ENCODE measurements at places on chromosomes 1 and 21. TPM values are rescaled to one million over a fixed set of nuclear protein-coding genes. Genes with fewer than 3 reads are reported as not detected.

DNA sequence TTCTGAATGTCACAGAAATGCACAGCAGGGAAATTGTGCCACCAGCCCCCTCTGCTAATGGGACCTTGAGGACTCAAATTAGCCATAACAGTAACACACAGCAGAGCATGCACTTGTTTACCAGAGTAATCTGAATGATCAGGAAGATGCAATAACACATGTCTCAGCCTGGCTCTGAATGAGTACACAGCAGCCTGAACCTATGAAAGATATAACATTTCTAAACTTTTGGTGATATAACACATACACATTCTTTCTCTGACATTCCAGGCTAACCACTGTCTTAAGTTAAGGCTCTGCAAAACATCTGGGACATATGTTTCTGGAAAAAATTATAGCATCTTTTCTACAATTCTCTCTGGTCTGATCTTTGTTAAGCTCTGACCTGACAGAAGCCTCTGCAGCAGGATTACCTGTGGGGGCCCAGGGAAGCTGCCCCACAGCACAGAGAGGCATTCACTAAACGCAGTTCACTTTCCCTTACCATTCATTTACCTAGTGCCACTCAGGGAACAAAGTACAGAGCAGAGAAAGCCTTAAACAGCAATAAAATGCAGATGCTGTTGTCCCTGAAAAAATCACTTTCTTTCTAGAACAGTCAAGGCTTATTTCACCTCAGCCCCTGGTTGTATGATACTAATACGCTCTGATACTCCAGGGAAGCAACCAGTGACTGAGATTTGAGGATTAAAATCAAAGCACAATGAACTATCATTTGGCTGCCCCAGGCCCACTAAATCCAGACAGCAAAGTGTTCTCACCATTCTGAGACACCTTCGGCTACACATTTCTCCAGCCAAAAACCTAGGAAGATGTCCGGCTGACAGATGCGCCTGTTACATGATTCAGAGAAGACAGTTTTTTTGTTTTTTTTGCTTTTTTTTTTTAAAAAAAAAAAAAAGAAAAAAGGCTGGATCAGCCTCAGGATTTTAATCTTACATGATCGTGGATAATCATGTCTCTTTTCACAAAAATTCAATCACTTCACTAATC lies 54.0 kb upstream of the CNN3 start:
- no peak for ATAC-seq

DNA sequence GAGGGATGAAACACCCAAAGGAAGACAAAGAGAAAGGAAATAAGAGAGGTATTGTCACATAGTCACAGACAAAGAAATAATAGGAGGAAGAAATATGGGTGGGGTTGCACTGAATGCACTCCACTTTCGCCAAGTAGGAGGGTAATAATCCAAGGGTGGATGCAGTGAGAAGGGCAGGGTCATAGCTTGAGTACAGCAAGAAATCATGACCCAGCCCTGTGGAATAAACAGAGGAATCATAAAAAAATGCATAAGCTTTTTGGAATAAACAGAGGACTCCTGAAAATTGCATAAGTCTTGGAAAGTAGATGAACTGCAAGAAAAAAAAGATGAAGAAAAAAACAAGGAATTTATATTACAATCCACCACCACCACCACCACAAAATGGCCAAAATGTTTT lies 53.1 kb upstream of the CD55 start:
- no peak for ATAC-seq

DNA sequence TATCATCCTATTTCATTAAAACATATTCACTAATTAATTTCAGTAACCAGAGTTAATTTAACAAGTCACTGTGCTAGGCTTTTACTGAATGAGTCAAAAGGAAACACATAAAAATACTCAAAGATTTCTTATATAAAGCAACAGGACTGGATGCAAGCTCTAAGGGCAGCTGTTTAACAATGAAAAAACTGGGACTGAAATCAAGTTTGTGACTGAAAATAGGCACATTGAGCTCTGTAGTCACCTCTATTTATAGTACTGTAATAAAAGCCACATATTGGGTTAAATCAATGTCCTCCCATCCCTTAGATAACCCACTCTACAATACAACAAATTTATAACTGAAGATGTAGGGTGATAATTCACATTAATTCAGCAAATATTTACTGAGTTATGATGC lies 52.4 kb downstream of the SMYD3 start:
- no peak for ATAC-seq

Gene PRKCZ
- 12.2 TPM for total RNA-seq

- ATAC-seq = no peak
Measured at GRCh38 chr21:27741736-27742135, 774.8 kb upstream of the ADAMTS5 start.

Gene B4GALT2
- 18.5 TPM for total RNA-seq

Gene NPL
- 0.90 TPM for total RNA-seq

GRCh38 chr1:171801487-171801891 lies 20.0 kb downstream of the METTL13 start:
- ATAC-seq = no peak

Gene TNN
- total RNA-seq = not detected

GRCh38 chr1:226063977-226064815 lies 1.7 kb downstream of the H3-3A start:
- no peak for ATAC-seq

Gene ERG
- not detected for total RNA-seq

DNA sequence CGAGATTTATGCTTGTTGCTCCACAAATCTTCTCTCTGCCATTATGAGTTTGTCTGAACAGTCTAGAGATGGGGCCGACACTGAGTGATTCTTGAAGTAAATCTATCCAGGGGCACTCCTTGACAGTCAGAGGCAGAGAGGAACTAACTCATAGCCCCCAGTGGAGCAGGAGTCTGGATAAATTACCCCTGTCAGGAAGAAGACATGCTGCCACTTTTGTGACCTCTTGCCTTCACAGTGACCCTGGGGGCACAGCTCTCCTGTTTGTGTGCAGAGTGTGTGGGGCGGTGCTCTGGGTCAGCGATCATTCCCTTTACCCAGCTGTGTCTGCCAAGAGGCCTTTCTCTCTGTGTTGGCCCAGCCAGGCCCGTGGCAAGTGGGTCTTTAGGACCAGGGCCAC lies 29.5 kb downstream of the PEX14 start:
- no peak for ATAC-seq

GRCh38 chr1:236705771-236706170 lies 19.5 kb downstream of the ACTN2 start:
- ATAC-seq = no peak

DNA sequence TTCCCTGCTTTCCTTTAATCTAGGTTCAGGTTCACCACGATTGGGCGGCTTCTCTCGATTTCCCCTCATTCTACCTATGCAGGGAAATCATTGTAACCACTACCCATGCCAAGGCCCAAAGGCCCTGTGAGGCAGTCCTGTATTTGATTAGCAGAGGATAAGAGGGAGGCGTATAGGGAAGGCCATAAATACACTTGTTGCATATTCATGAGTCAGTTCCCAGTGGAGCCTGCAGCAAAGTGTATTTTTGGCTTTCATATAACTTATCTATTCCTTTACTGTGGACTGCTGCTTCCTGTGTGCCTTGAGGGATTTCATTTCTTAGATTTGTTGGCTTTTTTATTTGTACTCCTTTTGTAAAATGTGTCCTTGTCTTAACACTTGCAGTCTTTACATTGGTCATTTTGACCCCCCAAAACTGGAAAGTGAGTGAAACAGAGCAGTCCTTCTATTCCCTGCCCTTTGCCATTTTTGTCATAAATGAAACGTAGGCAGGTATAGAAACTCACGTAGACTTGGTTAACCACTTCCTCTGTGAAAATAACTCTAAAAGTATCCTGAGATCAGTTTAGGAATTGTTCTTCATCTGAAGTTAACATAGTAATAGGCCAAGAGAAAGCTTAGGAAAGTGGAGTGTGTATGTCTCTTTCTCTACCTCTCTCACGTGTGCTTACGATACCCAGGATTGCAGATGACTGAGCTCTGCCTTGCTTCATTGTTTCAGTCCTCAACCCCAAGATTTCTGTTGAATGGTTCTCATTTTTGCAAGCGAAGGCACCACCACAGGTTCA lies 19.6 kb upstream of the KCNQ4 start:
- ATAC-seq = peak; percentile 88

Gene SPATA45
- not detected for total RNA-seq

DNA sequence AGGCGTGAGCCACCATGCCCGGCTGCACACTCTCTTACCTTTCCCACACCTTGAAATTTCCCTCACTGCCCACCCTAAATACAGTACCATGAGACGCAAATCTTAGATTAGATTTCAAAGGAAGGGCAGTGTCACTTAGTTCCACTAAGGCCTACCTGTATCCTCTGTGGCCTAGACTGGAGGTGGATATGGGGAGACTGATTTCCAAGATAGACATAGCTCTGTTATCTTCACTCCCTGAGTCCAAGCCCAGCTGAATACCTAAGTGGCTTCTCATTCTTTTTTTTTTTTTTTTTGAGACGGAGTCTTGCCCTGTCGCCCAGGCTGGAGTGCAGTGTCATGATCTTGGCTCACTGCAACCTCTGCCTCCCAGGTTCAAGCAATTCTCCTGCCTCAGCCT lies 89.0 kb downstream of the SLC16A1 start:
- no peak for ATAC-seq

Gene HPCA
- not detected for total RNA-seq

Gene TUT4
- total RNA-seq = 111 TPM

Gene FCGR3B
- total RNA-seq = not detected

Gene GFI1
- 38.6 TPM for total RNA-seq

DNA sequence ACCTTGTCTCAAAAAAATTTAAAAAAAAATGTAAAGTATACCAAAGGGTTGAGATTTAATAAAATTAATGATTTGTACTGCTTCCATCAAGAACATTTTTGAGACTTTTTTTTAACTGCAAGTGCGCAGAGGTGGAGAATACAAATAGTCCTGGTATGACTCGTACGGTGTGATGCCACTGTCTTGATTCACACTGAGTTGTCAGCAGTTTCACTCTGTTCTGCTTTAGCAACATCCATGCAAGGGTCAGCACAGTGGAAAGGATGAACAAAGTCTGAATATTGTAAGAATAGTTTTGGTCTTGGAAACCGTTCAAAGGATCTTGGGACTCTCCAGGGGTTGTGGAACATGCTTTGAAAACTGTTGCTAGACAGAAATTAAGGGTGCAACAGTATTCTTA lies 40.2 kb downstream of the EXO1 start:
- ATAC-seq = peak; percentile 73

DNA sequence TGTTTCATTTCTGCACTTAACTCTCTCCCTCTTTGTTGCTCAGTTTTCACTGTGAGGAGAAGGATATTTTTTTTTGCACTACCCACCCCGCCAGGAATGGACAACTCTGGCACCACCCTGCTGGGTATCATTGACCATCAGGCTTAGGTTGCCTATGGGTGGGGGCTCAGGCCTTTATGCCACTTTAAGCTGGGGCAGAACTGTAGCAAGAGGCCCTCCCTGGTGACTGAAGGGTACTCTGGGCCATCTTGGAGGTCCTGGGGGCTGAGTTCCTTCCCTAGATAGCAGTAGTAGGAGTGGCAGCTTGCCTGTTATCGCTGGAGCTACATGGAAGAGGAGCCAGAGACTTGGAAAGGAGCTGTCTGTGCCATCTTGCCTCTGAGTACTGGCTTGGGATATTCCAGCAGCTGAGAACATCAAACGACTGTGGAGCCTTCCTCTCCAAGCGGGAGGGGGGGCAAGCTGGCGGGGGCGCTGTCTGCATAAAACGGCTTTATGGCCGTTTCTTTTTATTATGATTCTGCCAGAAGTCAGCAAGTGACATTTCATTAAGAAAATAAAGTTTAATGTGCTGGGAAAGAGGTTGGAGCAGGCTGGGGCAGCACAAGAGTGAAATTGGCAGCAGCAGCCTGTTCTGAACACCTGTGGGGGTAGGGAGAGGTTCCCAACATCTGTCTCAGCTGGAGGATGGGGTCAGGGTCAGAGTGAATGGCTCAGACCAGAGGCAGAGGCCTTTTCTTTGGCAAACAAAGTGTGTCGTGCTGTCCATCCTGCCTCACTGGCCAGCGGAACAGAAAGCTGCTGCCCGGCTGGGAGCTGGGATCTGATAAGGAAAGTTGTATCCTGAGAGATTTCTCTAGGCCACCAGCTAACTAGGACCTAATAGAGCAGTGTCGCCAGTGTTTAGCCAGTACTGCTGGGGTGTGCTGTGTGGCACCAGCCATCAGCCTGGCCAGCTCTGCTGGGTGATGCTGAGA lies 32.9 kb downstream of the TMEM53 start:
- ATAC-seq = no peak

DNA sequence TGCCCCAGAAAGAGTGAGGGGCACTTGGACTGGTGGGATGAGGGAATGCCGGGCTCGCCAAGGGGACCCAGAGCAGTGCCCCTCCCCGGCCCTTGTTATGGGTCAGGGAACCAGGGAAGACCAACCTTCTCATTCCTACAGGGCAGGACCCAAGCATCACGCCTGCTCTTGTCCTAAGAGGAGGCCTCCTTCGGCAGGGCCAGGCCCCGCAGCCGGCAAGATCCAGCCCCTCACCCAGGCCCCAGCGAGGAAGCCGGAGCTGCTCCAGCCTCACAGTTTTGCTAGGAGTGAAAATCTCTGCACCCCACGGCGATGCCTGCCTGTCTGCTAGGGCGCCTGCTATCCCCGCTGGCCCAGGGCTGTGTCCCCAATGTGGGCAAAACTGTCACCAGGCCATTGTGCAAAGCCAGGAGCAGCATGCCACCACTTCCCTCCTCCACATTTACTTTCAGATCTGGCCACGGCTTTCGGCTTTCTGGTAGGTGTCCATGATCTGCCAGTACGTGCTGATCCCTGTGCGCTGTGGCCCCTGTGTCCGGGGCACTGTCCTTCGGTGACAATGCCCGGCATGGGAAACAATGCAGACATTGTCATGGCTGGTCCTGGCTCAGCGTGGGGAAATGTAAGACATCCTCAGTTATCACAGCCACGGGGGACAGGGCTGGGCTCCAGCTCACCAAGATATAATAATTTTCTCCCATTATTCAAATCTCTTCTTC lies 9.6 kb downstream of the ACTRT2 start:
- ATAC-seq = no peak

Gene C1orf52
- total RNA-seq = 19.1 TPM

DNA sequence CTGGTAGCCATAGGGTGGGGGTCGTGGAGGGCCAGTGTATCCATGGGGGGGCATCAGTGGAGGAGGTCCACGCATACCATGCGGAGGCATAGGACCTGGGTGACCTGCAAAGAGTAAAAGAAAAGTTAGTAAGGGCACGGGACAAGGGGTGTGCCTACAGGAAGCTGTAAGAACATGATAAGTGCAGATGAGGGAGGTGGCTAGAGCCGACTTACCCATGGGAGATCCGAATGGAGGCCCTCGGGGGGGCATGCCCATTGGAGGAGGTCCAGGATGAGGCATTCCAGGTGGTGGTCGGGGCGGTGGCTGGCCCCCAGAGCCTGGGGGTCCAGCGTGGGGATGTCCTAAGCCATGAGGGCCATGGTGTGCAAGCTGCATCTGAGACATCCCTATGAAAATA lies 4.0 kb downstream of the SF3B4 start:
- ATAC-seq = no peak

DNA sequence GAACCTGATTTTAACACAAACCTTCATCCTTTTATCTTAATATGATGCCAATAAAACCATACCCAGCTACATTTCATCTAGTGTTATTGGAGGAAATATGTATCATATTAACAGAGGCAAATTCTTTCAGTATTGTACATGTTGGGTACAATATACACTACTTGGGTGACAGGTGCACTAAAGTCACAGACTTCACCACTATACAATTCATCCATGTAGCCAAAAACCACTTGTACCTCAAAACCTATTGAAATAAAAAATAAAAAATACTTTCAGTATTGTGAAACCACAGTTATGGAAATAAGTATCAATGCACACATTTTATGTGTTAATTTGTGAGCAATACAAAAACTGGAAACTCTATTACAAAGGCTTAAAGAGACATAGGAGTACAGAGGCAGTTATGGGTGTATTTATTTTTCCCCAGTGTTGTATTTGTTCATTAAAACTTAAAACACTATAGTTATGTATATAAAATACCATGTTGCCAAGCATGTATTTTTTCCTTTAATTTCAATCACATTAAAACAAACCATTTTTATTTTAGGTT lies 25.1 kb upstream of the GPR88 start:
- peak; percentile 46 for ATAC-seq

All from activated T-helper 17 cell treated with anti-CD3 and anti-CD28 coated beads, Interleukin-2, amount 50 U/mL, for 72 hours (primary cell).